ENCODE measurements at places on chromosomes 5 and 9.

DNA sequence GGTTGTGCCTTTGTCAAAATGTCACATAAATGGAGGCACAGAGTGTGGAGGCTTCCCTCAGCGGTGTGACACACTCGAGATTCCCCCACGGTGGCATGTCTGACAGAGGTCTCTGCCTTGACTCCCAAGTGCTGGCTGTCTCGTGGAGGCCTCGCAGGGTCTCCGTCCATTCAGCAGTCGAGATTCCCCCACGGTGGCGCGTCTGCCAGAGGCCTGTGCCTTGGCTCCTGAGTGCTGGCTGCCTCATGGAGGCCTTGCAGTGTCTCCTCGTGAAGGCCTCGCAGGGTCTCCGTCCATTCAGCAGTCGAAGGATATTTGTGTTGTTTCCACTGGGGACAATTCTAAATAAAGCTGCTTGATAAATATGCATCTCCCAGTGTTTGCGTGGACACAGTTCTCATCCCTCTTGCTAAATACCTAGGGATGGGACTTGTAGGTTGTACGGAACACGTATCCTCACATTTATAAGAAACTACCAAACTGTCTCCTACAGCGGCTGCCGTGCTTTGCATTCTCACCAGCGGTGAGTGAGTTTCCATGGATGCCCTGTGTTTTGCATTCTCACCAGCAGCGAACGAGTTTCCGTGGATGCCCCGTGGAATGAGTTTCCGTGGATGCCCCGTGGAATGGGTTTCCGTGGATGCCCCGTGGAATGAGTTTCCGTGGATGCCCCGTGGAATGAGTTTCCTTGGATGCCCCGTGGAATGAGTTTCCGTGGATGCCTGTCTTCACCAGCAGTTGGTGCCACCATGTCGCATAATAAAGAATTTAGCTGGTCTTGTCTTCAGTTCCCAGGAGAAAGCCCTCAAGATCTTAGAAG is 25.8 kb downstream of the PNPLA7 start:
- DNase-seq: no peak

DNA sequence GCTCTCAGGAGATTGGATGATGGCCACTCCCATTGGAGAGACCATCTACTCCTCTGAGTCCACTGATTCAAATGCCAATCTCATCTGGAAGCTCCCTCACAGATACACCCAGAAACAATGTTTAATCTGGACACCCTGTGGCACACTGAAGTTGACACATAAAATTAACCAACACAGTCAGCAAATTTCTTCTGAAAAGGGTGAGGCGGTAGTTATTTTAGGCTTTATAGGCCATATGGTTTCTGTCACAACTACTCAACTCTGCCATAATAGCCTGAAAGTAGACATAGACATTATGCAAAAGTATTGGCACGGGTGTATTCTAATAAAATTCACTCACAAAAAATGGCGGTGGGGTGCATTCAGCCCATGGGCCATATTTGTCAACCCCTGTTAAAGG is 244.5 kb upstream of the VLDLR start:
- no peak for DNase-seq

DNA sequence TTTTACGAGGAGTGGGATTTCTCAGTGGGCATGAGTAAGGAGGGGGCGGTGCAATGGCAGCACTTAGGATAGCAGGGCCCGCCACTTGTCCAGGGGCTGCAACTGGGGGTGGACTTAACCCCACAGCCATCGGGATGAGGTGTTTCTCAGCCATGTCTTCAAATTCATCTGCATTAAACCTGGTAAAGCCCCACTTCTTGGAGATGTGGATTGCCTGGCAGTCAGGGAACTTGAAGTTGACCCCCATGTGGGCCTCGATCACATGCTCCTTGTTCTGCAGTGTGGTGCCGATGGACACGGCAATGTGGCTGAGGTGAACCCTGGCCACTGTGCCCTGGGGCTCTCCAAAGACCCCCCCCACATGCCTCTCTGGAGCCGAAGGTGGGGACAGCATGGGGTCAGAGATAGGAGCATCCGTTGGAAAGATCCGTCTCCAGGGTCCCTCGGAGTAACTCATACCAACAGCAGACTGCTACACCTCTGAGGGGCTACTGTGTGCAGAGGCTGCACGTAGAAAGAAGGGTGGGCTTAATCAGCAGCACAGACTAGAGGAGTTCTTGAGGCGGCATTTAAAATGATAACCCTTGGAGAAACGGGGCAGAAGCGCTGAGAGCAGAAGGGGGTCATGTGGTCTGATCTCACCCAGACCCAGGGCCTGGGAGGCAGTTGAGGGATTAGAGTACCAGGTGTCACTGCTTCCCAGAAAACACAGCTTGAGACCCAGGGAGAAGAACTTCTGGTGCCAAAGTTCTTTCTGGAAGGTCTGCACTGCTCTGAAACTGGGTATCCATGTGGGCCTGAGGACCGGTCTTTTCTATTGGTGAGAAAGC is 141.4 kb downstream of the MTX3 start:
- no peak for DNase-seq

GRCh38 chr9:134553996-134554372 is 87.6 kb upstream of the COL5A1 start:
- DNase-seq: no peak

- no peak for DNase-seq
Measured at GRCh38 chr5:163362840-163363371, 74.5 kb upstream of the CCNG1 start.

- DNase-seq: no peak
Measured at GRCh38 chr9:95740217-95741004, 135.1 kb upstream of the ERCC6L2 start.

DNA sequence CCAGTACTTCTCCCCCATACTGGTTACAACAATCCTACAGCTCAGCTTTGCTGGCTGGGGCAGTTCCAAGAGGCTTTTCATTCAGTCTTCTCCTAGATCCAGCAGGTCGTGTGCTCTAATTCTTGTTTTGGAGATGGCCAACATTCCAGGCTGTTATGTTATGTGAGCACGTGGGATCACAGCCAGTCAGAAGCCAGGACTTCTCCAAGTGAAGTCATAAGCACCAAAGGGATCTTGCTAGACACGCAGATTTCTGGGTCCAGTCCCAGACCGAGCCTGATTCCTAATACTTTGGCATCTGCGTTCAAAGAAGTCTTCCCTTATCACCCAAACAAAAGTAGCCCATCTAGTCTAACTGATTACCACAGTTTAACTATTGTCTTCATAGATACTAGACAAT is 1.4 kb upstream of the LARP1 start:
- DNase-seq: no peak

GRCh38 chr5:131381021-131381420 is 117.2 kb downstream of the CDC42SE2 start:
- no peak for DNase-seq

- no peak for DNase-seq
Measured at GRCh38 chr5:74156728-74157383, 483.7 kb downstream of the ENC1 start.

DNA sequence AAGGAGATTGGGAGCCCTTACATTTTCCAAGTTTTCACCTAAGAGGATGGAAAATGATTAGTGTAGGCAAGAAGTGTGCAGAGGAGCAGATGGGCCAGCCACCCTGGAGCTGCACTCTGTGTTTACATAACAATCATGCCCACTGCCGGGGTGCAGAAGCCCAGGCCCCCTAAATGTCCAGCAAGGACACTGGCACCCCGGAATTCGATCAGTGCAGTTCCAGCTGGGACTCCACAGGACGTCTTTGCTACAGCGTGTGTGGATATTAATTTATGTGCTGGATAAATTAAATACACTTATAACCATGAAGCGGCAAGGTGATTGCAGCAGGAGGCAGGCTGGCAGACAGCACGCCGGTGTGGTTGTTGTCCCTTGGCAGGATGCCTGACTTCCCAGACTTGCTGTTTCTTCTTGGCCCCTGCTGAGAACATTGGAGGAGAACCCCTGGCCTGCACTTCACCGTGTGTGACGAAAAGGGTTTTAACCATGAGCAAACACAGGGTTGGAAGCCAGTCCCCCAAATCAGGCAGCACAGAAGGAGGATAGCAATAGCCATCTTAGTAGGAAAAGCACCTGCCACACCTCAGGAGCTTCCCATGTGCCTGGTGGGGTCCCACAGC is 73.7 kb downstream of the GADD45G start:
- DNase-seq: no peak

DNA sequence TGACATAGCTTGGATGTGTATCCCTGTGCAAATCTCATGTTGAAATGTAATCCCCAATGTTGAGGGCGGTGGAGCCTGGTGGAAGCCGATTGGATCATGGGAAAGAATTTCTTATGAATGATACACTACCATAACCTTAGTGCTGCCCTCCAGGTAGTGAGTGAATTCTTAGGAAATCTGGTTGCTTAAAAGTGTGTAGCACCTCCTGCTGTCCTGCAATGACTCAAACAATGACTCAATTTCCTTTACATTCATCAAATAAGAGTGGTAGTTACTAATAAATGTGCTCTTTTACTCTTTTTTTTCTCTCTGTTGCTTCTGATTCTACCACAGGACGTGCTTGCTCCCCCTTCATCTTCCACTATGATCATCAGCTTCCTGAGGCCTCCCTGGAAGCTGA is 1696.0 kb upstream of the CDH9 start:
- no peak for DNase-seq

DNA sequence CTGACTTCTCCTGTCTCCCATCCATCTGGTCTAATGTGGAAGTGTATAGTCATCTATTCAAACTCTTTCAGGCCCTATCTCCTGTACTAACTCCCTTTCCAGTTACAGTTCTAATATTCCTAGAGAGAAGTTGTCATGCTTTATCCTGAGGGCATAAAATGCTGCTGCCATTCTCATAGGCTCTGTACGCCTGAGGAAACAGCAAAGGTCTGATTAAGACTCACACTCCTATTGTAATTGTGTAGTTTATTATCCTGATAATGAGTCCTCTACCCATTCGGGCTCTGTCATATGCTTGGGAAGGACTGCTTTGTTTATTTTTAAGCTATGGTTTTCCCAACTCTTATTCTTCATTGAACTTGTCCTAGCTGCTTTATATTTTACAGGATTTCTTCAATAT is 290.4 kb downstream of the TMEM38B start:
- no peak for DNase-seq

GRCh38 chr9:92312887-92313623 is 12.1 kb downstream of the NOL8 start:
- DNase-seq: no peak

- DNase-seq: no peak
Measured at GRCh38 chr9:33318225-33318624, 27.9 kb downstream of the NFX1 start.

- DNase-seq: no peak
Measured at GRCh38 chr9:22211588-22212360, 202.7 kb upstream of the CDKN2B start.

DNA sequence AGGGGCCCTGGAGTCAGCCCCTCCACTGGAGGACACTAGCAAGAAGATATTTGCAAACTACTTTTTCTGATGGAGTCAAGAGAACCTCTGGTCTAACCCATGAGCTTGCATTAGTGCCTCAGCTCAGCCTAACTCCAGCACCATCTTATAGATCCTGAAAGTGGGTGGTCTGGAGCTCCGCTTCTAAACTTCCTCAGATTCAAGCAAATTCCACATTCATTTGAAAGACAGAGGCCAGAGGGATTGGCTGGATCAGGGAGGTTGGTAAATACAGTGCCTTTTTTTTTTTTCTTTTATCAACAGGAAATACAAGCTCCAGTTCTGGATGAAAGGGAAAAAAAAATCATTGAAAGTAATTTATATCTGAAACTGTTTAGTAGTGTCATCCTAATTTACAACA is 99.9 kb downstream of the ENC1 start:
- DNase-seq: no peak

- no peak for DNase-seq
Measured at GRCh38 chr9:113705306-113705927, 170.7 kb upstream of the ZNF618 start.

DNA sequence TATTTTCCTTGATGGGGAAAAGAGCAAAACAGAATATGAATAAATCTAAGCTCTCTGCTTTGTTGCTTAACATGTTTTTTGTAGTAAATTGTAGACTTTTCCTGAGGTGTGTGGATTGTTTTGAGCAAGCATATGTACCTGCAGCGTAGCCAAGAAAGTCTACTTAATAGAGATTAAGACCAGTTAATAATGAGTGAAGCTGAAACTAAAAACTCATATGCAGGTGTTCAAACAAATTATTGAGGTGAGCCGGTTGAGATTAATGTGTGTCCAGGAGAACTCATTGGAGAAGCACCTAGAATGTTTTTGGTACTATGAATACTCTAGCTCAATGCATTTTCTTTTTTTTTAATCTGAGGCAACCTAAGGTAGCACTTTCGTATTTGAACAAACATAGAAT is 49.2 kb downstream of the COX7C start:
- no peak for DNase-seq

DNA sequence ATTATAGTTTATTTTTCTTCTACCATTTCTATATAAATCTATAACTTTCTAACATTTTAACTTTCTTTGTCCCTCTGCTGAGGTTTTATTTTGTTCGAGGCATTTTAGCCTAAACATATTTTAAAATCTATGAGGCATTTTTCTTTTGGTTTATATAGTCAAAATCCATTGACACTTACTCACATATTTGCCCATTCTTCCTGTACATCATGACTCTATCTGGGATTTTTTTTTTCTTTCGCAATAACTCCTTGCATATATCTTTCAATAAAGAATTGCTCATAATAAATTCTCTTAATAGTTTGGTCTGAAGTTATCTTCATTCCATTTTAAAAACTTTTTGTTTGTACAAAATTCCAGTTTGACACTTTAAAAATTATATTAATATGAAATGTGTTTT is 632.3 kb downstream of the TLE4 start:
- no peak for DNase-seq

DNA sequence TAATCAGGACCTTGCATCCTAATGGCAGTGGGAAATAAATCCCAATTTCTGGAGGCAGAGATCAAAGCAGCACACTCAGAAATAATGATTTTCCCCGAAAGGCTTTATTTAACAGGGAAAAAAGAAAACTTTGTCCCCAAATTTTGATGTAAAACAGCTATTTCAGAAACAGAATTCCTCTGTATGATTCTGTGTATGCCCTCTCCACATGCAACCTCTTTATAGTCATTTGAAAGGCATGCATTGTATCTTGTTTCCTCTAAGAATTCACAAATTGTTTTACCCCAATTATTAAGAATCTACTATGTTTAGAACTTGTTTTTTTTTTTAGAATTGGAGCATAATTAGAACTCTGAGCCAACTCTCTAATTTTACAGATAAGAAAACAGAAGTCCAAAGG is 2.7 kb upstream of the PTAR1 start:
- DNase-seq: no peak

DNA sequence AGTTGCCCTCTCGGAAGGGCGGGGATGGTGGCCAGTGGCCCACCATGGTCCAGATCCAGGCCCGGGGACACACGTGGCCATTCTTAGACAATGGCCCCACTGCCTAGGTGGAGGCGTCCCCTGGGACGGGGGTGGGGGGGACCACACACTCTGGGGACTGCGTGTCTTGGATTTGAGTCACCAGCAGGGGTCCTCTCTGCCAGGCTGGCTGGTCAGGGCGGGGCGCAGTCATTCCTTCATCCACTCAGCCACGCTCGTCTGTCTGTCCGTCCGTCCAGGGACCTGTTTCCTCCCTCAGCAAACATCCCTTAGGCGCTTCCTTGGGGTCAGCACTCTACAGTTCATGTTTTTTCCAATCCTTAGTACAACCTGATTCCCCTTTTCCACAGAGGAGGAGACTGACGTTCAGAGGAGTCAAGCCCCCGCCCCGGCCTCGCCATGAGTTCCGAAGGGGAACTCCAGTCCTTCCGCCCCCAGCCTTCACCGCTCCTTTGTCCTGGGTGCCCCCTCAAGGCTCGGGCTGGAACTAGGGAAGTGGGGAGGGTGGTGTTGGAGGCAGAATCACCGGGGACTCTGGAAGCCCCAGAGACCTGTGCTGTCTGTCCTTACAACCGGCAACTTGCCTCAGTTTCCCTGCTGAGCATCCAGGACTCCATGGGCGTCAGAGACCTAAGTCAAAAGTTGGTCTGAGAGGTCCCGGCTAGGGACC is 276.6 kb upstream of the MVB12B start:
- no peak for DNase-seq

- DNase-seq: no peak
Measured at GRCh38 chr9:137141050-137141810, 2.3 kb downstream of the GRIN1 start.
